SW480 (cell line): ENCODE measurements at places on chromosomes 4 and X.

DNA sequence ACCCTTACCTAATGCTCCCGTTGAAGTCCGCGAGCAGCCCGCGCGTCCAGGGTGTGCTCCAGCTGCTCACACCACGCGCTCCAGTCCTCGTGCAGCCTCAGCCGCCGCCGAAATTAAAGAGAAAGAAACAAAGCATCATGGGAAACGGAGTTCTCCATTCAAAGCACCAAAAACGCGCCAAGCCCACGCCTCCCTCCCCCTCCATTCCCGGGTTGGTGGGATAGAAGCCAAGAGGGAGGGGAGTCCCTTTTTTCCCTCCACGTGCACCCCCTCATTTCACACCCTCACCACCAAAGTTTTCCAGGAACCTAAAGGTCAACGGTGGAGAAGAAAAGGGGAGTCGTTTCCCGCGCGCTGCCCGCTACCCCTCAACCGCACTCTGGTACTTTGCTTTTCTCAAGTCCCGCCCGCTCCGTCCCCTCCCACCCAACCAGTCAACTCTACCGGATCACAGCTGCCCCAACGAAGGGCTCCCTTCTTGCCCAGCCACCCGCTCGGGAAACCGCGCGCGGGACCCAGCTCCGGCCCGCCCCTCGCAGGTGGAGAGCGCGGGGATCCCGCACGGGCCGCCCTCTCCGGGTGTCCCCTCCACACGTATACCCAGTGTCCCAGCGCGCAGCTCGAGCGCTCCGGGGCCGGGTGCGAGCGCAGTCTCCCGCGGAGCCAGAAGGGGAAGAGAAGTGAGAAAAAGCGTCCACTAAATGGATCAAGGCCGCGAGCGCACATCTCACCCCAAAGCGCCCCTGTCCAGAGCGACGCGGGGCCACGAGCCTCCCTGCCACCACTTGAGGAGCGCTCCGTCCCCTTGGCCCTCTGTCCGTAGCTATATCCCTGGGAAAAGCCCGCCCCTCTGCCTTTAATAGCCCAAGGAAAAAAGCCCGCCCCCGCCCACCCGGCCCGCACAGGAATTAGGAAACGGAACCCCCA lies 65.1 kb upstream of the CCDC160 start:
- DNase-seq = no peak

DNA sequence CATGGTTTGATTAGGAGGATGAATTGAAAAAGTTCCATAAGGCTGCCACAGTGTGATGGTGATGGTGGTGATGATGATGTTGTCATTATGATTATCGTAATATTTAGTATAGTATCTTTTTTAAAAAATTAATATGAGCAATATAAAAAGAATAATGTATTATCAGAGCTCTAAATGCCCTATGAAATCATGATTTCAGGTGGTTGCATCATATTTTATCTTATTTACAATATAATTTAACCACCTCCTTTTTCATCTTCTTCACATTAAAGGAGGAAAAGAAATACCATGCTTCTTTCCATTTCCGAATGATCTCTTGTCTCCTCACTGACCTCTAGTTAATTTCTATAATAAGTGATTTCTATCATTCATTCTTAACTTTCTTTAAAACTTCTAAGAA lies 225.9 kb downstream of the RAPGEF2 start:
- no peak for DNase-seq

- no peak for DNase-seq
Observed at GRCh38 chrX:10126834-10127233, 29.9 kb upstream of the CLCN4 start.

- no peak for DNase-seq
Observed at GRCh38 chr4:14831416-14831815, 170.9 kb upstream of the CPEB2 start.

- no peak for DNase-seq
Observed at GRCh38 chr4:179048839-179049453, 1606.7 kb upstream of the AGA start.

GRCh38 chr4:87758270-87758669 lies 41.1 kb upstream of the IBSP start:
- no peak for DNase-seq

DNA sequence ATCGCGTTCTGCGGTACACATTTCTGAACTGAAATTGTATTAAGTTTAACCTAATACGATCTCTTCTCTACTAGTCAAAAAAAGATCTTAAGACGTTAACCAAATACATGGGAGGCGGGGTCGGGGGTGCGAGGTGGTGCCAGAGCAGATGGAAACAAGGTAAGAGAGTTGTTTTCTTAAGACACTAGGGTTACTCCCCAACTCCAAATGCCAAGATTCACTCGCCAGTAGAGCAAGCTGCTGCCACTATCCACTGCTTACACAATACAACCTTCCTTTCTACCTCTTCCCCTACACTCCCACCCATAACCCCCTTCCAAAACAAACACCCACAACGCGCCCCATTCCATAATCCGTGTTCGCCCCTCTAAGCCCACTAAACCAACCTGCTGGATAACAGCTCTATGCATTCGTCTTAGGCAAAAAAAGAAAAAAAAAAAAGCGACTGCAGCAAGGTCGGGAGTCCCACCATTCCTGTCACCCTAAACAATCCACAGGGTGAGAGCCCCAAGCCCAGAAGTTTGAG lies 1.3 kb downstream of the LCORL start:
- DNase-seq = peak; percentile 4

DNA sequence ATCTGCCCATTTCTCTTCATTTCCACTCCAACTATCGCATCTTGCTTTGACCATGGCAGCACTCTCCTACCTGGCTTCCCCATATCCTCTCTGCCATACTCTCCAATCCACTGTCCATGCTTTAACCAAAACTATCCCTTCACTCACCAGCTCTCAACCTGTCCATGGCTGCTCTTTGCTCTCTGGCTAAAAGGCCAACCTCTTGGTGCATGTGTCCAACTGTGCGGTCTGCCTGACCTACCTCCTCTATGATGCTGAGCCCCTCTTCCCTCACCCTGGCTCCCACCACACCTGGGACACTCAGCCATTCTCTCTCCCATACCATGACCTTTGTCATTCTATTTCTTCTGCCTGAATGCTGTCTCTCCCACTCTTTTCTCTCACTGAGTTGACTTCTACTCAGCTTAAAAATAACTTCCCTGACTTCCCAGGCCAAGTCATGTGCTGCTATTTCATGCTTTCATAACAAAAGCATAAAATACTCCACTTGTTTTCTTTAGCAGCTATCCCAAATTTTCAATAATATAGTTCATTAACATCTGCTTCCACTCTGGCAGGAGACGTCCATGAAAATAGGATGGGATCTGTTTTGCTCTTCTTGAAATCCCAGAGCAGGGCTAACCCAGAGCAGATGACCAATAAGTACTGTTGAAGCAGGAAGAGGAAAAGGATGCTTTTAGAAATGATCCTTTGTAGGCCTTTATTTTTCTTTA lies 29.8 kb upstream of the KLF3 start:
- no peak for DNase-seq

GRCh38 chr4:169270810-169271691 lies at the start of gene SH3RF1:
Gene SH3RF1 (minus strand): TSS chr4:169270956. CDS start chr4:169269212, 1,744 bp downstream.
- peak; percentile 77 for DNase-seq

DNA sequence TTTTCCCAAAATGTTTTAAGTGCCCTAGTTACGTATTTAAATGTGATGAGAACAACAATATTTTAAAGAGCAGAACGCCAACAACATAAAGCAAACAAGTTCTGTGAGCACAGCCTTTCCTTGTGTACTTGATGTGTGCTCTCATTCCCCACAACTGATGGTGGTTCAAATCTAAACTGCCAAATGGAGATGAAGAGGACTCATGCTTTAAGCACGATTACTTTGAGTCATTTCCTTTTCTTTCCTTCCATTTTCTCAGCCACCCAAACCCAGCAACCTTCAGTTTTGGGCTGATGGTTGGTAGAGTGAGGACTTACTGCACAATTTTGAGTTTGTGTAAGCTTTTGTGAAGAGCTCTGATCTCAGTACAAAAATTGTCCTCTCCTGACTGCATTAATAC lies 1.7 kb downstream of the NSD2 start:
- no peak for DNase-seq

- no peak for DNase-seq
Observed at GRCh38 chrX:13775837-13776236, 41.1 kb downstream of the GPM6B start.

GRCh38 chrX:145405012-145405411 lies 157.7 kb downstream of the SPANXN1 start:
- DNase-seq = peak; percentile 1

DNA sequence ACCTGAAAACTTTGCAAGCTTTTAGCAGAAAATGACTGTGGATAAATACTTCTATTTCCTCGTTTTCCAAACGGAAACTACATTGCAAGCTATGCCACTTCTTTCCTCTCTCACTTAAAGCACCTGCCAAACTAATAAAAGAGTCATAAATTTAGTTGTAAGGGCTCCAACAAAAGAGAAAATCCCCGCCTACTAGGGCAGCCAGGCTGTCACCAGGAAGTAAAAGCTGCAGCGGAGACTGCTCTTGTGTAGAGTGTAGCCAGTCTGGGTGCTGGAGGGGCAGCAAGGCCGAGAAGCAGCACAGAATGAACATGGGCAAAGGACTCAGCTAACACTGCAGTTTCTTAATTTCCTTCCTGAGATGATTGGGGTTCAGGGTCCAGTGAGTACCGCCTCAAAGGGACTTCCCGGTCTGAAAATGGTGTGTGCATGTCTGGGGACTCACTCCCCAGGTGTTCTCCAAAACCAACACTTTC lies 89.3 kb upstream of the MAML3 start:
- peak; percentile 22 for DNase-seq

DNA sequence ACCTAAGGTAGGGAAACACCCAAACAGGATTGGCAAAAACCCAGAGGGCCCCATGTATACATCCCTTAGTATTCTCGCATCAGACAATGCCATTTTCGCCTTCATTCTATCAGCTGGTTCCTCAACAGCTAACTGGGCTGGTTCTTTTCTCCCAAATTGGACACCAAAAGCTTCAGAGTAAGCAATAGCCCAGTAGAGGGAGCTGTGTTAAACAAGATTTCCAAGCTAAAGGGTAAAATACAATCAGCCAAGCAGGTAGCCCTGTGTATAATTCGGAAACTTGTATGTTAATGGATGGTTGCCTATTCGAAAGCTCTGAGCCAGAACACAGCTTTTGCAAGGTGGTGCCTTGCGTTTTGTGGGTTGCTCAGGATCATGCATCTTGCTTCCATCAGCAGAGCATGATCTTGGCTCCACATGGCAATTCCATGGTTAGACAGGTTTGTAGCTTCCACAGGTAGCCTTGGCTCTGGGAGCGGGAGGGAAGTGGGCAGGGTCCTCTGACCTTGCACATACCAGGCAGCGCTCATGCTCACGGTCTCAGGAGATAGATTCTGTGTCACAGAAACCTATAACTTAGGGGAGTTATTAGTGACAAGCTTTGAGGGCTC lies 115.2 kb upstream of the LNX1 start:
- peak; percentile 42 for DNase-seq

- DNase-seq = no peak
Observed at GRCh38 chr4:137125011-137125410, 407.3 kb downstream of the PCDH18 start.

DNA sequence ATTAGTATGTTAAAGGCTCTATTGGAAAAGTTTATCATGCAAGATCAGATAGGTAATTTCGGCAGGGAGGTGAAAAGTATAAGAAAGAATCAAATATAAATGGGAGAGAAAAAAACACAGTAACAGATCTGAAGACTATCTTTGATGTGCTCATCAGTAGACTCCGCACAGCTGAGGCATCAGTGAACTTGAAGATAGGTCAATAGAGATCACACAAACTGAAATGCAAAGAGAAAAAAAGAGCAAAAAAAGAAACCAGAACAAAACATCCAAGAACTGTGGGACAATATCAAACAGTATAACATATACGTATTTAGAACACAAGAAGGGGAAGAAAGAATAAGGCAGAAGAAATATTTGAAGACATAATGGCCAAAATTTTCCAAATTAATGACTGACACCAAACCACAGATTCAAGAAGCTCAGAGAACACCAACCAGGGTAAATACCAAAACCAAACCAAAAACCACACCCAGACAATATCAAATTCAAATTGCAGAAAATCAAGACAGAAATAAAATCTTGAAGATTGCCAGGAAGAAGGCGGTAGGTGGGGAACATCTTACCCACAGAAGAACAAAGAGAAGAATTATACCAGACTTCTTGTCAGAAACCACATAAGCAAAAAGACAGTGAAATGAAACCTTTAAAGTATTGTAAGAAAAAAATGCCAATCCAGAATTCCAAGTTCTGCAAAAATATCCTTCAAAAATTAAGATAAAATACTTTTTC lies 29.1 kb downstream of the PFKFB1 start:
- no peak for DNase-seq

DNA sequence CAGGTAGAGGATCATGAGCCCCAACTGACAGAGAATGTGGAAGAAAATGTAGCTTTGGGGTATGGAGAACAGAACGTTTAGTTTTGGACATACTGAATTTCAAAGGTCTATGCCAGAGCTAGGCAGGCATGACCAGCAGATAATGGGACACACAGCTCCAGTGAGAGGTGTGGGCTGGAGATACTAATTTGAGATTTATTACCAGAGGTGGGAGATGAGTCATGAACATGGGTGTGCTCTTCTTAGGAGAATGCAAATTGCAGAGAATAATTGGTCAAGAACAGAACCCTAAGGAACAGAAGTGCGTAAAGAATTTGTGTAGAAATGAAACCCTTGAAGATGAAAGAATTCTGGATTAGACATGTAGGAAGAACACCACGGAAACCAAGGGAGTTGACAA lies 125.2 kb downstream of the PACRGL start:
- DNase-seq = no peak

DNA sequence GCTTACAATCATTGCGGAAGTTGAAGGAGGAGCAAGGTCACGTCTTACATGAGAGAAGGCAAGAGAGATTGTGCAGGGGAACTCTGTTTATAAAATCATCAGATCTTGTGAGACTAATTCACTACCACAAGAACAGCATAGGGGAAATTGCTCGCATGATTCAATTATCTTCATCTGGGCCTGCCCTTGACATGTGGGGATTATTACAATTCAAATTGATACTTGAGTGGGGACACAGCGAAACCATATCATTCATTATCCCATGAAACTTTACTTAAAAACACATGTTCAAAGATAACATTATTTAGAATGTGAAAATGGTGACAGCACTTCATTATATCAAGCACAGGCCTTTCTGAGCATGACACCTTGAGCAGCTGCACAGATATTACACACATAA lies 1087.8 kb downstream of the C4orf33 start:
- DNase-seq = no peak

DNA sequence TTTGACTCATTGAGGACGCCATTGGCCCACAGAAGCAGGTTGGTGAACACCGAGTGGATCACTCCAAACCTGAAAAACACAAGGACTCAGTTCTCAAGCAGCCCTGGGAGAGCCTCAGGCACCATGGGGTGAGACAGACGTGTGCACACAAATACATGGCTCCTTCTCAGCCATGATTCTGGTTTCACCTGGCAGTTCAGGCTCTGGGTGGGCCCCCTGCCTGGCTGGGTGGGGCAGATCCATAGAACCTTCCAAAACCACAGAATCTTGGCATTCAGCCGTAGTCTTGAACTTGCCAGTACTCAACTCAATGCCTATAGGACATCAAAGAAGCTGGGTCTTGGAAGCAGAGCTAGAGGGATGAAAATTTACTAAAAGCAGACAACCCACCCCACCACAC lies 24.2 kb downstream of the OTOP1 start:
- no peak for DNase-seq

- DNase-seq = no peak
Observed at GRCh38 chr4:81204571-81204970, 10.5 kb downstream of the PRKG2 start.

GRCh38 chr4:83067058-83067639 lies 32.2 kb downstream of the COPS4 start:
- no peak for DNase-seq
